ENCODE measurements at places on chromosomes 4 and X. TPM values are rescaled to one million over a fixed set of nuclear protein-coding genes. Genes with fewer than 3 reads are reported as not detected.

DNA sequence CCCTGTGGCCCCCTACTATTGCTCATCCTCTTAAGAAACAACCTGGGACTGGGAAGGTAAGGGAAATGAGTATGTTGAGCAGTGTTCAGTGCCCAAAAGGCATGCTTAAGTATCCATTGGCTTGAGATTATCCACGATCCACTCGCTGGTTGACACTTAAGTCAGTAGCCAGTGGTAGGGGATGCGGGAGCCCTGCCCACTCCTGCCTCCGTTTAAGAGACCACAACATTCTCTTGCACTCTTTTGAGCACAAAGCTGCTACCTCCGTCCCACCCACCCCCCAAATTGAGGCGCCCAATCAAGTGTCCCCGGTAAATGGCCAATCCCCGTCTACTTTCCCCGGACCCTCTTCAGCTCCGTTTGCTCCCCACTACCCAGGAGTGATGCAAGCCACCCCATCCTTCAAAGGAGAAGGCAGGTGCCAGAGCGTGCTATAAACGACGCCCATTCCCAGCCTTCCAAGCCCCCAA lies 25.0 kb downstream of the UTP14A start:
- DNase-seq: no peak

DNA sequence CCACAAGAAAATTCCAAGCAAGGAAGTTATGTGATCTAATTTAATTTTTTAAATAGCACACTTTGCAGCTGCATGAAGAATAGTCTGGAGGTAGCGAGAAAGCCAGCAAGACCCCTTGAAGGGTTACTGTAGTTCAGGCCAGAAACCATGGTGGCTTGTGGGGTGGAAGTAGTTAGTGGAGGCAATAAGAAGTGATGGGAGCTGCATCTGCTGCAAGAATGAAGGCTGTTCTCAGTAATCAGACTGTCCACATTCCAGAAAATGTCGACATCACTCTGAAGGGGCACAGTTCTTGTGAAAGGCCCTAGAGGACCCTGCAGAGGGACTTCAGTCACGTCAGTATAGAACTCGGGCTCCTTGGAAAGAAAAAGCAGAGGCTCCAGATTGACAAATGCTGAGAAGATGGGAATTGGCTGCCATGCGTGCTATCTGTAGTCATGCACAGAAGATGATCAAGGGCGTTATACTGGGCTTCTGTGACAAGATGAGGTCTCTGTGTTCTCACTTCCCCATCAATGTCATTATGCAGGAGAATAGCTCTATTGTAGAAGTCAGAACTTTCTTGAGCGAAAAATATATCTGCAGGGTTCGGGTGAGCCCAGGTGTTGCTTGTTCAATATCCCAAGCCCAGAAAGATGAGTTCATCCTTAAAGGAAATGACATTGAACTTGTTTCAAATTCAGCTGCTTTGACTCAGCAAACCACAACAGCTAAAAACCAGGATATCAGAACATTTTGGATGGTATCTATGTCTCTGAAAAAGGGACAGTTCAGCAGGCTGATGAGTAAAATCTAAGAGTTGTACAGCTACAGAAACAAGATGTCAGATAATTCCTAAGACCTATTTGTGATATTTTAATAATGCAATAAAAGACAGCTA lies 254.2 kb downstream of the CBR4 start:
- no peak for DNase-seq

GRCh38 chr4:149785696-149786431 lies 29.8 kb downstream of the IQCM start:
- DNase-seq: no peak

GRCh38 chr4:95167805-95168204 lies 381.0 kb downstream of the UNC5C start:
- DNase-seq: no peak

DNA sequence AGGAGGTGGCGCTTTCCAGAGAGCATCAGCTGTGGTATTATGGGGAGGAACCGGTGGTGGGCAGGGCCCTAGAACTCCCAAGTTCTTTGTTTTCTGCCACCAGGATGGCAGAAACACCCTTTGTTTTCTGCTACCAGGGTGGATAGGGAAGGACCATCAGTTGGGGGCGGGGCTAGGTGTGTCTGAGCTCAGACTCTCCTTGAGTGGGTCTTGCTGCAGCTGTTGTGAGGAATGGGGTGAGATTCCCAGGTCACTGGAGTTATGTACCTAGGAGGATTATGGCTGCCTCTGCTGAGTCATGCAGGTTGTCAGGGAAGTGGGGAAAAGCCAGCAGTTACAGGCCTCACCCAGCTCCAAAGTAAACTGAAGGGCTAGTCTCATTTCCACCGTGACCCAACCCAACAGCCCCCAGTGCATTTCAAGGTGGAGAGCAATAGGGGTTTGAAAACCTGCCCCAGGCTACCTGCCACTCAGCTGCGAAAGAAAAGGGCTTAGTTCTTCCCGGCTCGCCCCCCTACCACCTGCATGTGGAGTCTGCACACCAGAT lies 167.8 kb upstream of the FAM241A start:
- DNase-seq: no peak

GRCh38 chr4:38548256-38548655 lies 115.7 kb upstream of the KLF3 start:
- no peak for DNase-seq

Gene FATE1
- total RNA-seq: not detected

GRCh38 chr4:118087366-118087765 lies 53.1 kb downstream of the NDST3 start:
- no peak for DNase-seq

Gene CYTL1
- total RNA-seq: 82.4 TPM

Gene TCEAL2
- not detected for total RNA-seq

- no peak for DNase-seq
These were observed 7.2 kb upstream of the C1QTNF7 start for GRCh38 chr4:15420642-15421041.

- DNase-seq: no peak
These were observed 479.8 kb downstream of the RAPGEF2 start for GRCh38 chr4:159582685-159583084.

DNA sequence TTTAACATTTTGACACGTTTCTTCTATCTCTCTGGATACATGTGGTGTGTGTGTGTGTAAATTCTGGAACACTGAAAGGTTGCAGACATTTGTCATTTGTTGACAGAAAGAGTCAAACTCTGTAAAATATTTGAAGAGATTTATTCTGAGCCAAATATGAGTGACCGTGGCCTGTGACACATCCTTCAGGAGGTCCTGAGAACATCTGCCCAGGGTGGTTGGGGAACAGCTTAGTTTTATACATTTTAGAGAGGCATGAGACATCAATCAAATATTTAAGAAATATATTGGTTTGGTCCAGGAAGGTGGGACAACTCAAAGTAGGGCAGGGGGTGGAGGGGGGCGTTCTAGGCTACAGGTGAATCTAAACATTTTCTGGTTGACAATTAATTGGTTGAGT lies 40.7 kb upstream of the CD40LG start:
- DNase-seq: no peak

GRCh38 chrX:2351999-2352995 lies 148.5 kb downstream of the DHRSX start:
- no peak for DNase-seq

DNA sequence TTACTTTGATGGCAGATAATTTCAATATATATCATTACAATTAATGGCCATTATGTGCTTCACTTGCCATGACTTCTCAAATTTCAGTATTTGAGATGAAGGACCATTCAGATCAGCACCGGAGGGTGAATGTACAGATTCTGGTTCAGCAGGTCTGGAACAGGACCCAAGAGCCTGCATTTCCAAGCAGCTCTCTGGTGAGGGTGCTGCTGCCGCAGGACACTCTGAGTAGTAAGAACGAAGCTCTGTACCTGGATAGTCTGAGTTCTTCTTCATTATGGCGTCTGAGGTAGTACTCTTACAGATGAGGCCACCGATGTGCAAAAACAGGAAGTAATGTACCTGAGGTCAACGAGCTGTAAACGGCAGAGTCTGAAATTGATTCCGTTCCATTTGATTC lies 228.2 kb downstream of the FBXW7 start:
- DNase-seq: no peak

Data from osteocyte (in vitro differentiated cells).